Small intestine (tissue), 16 donors: ENCODE measurements at places on chromosomes 5 and 9.

- no peak for DNase-seq
Measured at GRCh38 chr5:79640571-79641055, 28.4 kb downstream of the TENT2 start.

- DNase-seq, result no peak
Measured at GRCh38 chr5:93017849-93018248, 563.2 kb downstream of the NR2F1-AS1 start.

DNA sequence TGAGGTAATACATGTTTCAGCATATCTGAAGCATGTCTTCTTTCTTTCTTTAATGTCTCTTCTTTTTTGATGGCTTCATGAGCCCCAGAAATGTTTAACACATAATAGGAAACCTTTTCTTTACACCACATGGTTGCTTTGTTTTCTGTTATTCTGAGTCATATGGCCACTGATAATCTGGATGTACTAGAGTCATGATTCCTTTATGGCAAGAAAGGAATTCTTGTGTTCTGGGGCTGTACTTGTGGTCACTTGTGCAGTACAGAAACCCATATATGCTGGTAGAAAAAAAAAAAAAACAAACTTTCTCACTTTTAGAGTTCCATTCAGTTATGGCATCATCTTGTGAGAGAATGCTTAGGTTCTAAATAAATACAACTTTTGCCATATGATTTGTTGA, 1669.3 kb upstream of the CDH9 start:
- DNase-seq, result no peak

GRCh38 chr5:28766565-28767158, 1728.3 kb upstream of the CDH9 start:
- peak; percentile 27 for DNase-seq

DNA sequence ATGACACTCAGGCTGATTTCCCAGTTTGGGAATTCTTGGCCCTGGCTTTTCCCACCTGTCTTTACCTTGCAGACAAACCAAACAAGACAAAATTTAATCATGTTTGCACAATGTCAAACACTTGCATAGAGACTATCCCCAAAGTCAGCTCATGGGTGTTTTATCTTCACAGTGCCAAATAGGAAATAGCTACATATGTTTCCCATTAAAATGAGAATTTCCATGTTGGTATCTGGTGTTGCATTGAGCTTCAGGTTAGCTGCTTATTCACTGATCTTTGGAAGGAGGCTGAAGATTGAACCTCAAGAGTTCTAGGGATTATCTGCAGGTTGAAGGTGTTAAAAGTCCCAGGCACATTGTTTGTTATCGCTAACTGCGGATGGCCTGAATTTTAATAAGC, 19.5 kb downstream of the MAP1B start:
- DNase-seq, result no peak

- no peak for DNase-seq
Measured at GRCh38 chr5:32814141-32814540, 103.0 kb downstream of the NPR3 start.

- no peak for DNase-seq
Measured at GRCh38 chr9:125492719-125493118, 214.3 kb downstream of the MAPKAP1 start.

DNA sequence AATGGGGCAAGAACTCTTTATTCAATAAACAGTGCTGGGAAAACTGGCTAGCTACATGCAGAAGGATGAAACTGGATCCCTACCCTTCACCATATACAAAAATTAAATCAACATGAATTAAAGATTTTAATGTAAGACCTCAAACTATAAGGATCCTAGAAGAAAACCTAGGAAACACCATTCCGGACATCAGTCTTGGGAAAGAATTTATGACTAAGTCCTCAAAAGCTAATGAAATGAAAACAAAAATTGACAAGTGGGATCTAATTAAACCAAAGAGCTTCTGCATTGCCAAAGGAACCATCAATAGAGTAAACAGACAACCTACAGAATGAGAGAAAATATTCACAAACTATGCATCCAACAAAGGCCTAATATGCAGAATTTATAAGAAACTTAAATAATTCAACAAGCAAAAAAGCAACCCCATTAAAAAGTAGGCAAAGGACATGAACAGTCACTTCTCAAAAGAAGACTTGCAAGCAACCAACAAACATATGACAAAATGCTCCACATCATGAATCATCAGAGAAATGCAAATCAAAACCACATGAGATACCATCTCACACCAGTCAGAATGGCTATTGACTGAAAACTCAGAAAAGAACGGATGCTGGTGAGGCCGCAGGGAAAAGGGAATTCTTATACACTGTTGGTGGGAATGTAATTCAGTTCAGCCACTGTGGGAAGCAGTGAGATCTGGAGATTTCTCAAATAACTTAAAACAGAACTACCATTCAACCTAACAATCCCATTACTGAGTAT, 104.3 kb upstream of the MAP3K1 start:
- DNase-seq, result no peak

DNA sequence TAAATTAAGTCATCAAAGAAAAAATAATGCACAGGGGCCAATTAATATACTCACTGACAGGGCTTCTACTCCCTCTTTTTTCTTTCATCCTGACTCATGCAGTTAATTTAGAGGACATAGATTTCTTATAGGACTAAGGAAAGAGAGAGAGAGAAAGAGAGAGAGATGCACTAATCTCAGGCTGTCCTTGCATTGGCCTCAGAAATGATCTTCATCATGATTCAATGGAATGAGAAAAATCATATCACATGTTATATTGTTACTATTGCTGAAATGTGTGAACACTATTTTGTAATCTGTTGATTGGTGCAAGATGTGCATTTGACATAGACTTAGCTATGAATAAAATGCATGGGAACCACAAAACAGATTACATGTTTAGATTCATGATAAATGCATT, 608.3 kb upstream of the NUDT12 start:
- DNase-seq, result no peak

DNA sequence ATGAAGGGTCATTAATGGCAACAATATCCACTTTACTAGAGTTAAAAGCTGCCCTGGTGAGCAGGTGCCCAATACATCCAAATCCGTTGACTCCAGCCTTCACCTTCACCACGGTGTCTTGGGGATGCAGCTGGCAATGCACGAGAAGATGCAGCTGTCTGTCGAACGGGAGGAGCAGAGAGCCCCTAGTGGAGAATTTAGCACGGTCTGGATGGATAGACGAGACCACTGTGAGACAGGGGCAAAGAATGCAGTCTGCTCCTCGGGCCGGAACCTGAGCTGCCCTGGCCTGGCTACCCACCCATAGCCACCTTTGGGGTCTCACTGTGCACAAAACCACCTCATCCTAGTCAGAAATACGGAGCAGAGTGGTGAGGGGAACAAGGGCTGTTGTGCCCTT, 35.1 kb downstream of the ADRA1B start:
- no peak for DNase-seq

- no peak for DNase-seq
Measured at GRCh38 chr9:130542457-130543228, 36.7 kb upstream of the FUBP3 start.

DNA sequence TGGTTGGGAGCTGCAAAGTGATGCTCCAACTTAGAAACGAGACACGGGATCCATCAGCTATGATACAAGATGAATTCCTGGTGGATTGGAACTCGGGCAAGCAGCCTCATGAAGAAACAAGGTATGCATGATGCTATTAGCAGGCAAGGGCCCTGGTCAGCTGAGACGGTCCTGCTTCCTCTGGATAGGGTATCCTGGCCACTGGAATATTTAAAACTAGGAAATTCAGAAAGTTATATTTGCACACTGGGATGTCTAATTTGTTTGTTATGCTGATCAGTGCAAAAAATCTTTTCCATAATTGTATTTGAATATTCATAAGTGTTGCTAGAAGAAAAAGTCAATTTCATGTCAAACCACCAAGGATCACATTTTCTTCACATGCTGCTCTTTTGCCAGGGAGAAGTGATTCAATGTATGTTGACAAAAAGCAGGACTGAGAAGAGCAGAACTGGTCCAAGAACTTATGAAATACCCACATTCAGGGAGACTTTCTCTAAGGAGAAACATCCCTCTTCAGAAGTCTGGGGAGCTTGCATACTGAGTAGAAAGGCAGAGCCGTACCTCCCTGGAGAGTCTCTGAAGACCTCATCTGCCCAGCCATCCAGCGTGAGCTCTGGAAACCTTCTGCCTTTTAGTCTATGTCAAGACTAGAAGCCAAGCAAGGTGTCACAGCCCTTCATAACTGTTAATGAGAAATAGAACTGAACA, 6.7 kb upstream of the NXNL2 start:
- DNase-seq, result no peak

DNA sequence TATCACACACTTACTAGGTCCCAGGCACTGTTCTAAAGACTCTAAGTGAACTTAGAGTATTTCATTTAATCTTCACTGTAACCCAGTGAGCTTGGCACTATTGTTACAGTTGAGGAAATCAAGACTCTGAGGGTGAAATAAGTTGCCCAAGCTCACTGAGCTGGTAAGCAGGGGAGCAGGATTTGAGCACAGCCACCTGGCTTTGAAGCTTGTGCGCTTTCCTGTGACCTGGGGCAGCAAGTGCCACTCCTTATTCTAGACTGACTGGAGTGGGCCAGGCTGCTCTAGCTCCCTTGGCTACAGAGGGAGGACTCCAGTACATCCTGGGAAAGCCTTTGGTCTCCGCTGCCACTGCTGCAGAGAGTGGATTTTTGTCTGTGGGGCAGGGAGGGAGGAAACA, 50.0 kb downstream of the RGS3 start:
- no peak for DNase-seq

DNA sequence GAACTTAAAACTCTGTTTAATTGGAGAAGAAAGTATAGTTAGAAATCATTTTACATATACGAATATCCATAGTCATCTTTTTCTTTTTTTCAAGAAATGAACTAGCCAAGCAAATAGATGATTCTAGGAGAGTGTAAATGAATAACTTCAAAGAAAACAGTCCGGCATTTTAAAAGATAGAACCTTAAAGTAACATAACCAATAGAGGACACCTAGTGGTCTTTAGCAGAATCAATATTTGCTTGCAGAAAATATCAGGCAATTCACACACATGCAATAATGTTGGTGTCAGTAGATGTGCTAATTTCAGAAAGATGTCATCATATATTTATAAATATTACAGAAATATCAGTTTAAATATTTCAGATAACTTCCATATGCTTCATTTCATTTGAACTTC, 57.1 kb downstream of the HCN1 start:
- DNase-seq, result no peak

- no peak for DNase-seq
Measured at GRCh38 chr5:8868283-8868682, 677.6 kb downstream of the SEMA5A start.
